ENCODE measurements at places on chromosomes 16 and 17.

- no peak for DNase-seq
These were observed 13.2 kb upstream of the SLC16A5 start for GRCh38 chr17:75074532-75074931.

DNA sequence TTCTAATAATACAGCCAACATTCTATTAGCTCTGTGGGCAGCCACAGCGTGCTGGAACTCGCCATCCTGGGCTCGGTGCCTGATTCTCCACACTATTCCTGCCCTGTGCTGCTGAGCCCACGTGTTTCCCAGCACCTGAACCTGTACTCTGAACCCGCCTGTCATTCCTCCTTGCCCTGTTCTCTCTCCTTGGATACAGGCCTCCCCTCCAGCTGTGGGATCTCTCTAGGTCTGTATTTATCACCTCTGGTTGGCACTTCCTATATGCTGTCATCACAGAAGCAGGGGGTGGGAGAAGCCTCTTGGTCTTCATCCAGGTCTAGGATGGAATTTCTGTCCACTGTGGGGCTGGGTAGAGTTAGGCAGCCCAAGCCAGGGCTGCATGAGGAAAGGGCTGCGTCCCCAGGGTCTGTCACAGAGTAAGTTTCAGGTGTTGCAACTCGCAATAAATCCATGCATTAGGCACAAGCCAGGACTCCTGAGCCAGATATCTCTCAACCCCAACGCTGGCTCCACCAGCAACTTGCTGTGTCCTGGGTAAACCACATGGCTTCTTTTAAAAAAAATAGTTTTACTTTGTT is 56.0 kb downstream of the ABAT start:
- DNase-seq, result no peak

DNA sequence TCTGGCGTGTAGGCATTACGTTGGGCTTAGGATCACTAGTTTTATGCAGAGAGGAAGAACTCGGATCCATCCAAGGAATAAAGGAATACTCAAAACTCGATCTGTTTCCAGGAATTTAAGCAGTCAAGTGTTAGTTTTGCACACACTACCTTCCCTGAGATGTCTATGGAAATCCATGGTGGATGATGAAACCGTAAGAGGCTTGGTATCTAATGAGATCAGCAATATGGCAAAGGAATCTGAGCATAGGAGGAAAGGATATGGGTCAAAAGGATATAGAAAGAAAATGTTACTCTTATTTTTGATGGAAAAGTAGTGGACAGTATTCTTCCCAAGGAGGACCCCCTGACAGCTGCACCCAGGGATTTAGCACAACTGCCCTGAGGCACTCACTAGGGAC is 59.6 kb downstream of the SMG6 start:
- DNase-seq, result no peak

GRCh38 chr16:78648517-78648916 is 549.1 kb downstream of the WWOX start:
- no peak for DNase-seq

- no peak for DNase-seq
These were observed 7.5 kb upstream of the HSD3B7 start for GRCh38 chr16:30977502-30977901.

GRCh38 chr17:66073384-66073783 is 118.5 kb downstream of the CEP112 start:
- no peak for DNase-seq

GRCh38 chr17:73667181-73667959 is 23.1 kb upstream of the SDK2 start:
- DNase-seq, result peak; percentile 22

GRCh38 chr16:55508941-55509931 is at the start of gene LPCAT2:
Gene LPCAT2, plus strand, starts transcription at chr16:55509072. Its CDS starts 110 bp downstream, at chr16:55509182.
- DNase-seq, result no peak

DNA sequence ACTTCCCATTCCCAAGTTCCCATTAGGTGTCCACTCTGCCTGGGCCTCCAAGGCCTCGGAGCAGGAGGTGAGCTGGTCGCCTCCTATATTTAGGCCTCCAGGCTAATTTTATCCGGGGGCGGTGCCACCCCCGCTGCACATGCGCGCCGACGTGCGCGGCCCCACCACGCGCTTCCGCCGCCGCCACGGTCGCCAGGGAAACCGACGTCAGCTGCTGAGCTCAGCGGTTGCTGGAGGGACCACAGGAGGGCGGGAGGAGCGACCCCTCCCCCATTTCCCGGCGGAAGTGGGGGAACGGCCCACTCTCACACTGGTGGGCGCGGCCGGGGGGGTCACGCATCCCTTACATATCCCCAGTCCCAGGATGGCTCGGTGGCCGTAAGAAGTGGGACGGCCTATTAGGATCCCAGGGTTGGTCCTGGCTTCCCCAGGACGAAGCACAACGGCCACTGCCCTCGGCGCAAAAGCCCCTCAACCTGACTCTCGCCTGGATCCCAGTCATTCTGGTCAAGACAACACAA is 1.0 kb downstream of the PER1 start:
- peak; percentile 93 for DNase-seq

GRCh38 chr17:45782889-45783592 is 1.1 kb upstream of the CRHR1 start:
- DNase-seq, result no peak

- DNase-seq, result no peak
These were observed 1.4 kb upstream of the CD2BP2 start for GRCh38 chr16:30356401-30357084.

DNA sequence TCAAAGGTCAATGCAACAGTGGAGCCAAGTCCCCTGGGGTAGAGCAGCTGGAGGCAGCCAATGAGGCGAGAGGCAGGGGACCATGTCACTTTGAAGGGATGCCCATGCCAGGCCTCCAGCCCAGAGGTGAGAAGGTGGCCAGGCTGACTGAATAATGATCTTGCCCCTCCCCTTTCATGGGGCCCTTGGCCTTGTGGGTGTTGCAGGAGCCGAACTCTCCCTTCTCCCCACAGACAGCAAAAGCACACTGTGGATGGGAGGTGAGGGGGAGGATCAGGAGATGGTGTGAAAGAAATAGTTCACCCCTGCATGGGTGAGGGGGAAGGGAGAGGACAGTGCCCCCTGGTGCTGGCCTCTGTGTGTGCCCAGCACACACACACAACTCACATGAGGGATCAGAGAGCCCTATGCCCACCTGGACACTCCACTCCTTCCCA is 15.8 kb upstream of the TBX21 start:
- DNase-seq, result peak; percentile 48

- DNase-seq, result peak; percentile 58
These were observed 9.9 kb downstream of the ZFP90 start for GRCh38 chr16:68548947-68549346.

GRCh38 chr16:89154390-89155183 is 17.0 kb upstream of the CDH15 start:
- no peak for DNase-seq

DNA sequence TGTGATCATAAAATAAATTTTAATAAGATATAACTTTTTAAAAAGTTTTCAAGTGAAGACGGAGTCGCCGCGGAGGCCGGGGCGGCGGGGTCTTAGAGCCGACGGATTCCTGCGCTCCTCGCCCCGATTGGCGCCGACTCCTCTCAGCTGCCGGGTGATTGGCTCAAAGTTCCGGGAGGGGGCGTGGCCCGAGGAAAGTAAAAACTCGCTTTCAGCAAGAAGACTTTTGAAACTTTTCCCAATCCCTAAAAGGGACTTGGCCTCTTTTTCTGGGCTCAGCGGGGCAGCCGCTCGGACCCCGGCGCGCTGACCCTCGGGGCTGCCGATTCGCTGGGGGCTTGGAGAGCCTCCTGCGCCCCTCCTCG is at the start of gene FOXC2:
TSS of gene FOXC2 (plus strand) at position 229 of the 365 bp plus-strand sequence. CDS start 507 bp downstream, outside the sequence.
- DNase-seq, result no peak

- DNase-seq, result no peak
These were observed 2.2 kb downstream of the PAQR4 start for GRCh38 chr16:2971134-2971984.

GRCh38 chr17:37820995-37821713 is 76.3 kb upstream of the HNF1B start:
- no peak for DNase-seq

GRCh38 chr17:896953-897661 is 82.5 kb downstream of the NXN start:
- DNase-seq, result no peak

GRCh38 chr16:49369651-49370611 is 3.7 kb upstream of the C16orf78 start:
- no peak for DNase-seq

DNA sequence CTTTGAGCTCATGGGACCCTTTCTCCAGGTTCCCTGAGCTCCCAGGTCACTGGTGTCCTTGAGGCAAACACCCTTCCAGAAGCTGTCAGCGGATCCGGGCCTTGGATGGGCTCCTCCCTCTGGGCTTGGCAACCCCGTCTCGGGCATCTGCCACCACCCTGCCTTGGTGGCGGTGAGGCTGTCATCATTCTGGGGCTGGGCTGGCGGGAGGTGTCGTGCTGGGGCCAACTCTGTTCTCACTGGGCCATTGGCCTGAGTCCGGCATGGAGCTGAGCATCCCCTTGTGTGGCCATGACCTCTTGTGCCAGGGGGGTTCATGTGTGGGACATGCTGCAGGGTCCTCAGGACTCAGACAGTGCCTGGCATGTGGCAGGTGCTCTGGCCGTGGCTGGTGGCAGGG is 197.6 kb downstream of the LAT start:
- DNase-seq, result no peak

- DNase-seq, result no peak
These were observed 4.9 kb upstream of the KRT17 start for GRCh38 chr17:41629316-41629715.

DNA sequence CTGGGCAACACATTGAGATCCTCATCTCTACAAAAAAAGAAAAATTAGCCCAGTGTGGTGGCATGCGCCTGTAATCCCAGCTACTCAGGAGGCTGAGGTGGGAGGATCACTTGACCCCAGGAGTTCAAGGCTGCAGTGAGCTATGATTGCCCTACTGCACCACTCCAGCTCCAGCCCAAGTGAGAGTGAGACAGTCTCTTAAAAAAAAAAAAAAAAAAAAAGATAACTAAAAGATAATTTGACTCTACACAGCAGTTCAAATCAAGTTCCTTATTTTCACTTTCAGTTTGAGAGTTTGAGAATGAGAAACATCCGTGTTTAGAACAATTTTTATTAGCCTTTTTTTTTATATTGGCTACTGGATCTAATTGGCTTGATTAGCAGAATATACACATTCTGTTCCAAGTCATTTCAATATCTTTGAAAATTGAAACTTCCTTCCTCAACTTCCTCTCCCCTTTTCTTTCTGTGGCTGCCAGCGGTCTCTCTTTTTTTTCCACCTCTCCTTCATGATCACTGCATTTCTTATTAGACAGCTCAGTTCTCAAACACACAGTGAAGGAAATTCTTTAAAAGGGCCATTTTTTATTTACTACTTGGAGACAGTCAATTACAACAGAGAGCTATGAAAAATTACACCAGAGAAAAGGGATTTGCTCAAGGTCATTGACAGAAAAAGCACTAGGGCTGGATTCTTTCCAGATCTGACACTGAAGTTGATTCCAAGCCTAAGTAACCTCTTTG is 4.5 kb upstream of the ACSF2 start:
- peak; percentile 16 for DNase-seq

DNA sequence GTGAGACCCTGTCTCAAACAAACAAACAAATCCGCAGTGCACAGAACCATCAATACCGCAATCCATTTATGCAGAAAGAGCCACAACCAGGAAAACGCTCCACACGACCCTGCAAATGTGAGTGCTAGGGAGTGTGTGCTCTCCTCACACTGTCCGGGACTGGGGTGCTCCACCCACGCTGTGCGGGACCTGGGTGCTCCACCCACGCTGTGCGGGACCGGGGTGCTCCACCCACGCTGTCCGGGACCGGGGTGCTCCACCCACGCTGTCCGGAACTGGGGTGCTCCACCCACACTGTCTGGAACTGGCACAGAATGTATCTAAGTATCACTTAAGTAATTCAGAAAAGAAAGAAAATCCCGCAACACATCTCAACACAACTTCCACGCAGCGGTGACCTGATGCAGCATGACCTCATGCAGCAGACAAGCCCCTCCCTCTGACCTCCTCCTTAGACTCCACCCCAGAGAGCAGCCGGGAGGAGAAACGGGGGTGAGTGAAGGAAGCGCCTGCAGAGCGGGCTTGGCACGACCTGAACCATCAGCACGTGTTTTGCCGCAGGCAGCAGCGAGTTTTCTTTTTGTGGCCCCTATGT is 38.5 kb downstream of the ZNF276 start:
- no peak for DNase-seq

- no peak for DNase-seq
These were observed 90.3 kb upstream of the XYLT1 start for GRCh38 chr16:17561056-17561455.

DNA sequence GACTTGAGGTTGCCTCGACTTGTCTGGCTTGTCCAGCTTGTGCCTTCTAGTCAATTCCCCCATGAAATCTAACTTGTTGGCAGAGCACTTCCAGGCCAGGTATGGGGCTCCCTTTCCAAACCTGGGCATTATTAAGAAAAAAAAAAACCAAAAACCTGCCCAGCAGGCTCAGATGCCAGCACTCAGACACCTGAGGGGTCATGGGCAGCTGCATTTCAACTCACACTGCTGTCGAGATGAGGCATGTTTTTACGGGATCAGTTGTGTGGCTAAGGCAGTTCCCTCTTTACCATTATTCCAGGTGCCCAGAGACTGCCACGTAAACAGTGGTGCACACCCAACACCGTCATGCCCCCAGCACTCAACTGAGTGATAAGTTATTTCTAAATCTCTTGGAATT is 17.8 kb downstream of the TMEM11 start:
- DNase-seq, result no peak

DNA sequence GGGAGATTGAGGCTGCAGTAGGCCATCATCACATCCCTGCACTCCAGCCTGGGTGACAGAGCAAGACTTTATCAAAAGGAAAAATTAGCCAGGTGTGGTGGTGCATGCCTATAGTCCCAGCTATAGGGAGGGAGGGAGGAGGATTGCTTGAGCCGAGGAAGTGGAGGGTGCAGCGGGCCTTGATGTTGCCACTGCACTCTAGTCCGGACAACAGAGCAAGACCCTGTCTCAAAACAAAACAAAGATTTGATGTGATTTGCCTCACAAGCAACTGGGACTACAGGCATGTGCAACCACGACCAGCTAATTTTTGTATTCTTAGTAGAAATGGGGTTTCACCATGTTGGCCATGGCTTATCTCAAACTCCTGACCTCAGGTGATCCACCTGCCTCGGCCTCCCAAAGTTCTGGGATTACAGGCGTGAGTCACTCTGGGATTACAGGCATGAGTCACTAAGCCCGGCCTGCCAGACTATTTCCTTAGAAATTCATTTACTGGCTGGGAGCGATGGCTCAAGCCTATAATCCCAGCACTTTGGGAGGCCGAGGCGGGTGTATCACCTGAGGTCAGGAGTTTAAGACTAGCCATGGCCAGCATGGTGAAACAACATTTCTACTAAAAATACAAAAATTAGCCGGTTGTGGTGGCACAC is 11.5 kb downstream of the UBE2G1 start:
- no peak for DNase-seq

DNA sequence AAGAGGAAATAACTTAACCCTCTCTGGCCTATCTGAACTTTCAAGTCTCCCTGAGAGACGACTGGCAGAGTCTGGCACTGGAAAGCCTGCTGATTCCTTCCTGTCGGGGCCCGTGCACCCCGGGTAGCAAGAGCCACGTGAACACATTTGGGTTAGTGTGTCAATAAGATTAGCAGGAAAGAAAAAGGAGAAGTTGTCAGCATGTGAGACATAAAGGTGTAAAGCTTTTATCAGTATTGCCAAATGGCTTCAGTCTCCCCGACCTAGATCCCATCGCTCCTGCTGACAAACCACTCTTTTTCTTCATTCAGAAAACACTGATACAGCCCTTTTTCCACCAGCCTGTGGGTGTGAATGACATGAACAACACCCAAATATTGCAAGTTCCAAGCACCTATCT is 74.4 kb downstream of the CCT6B start:
- DNase-seq, result no peak
